Renal cortex interstitium (tissue), 15 donors: ENCODE measurements at places on chromosomes 1 and 21. TPM values are rescaled to one million over a fixed set of nuclear protein-coding genes. Genes with fewer than 3 reads are reported as not detected.

Gene PLEKHA6
- 56.4 TPM for polyA plus RNA-seq

Gene SPRR2G
- polyA plus RNA-seq, result not detected

Gene KRTAP19-1
- not detected for polyA plus RNA-seq

DNA sequence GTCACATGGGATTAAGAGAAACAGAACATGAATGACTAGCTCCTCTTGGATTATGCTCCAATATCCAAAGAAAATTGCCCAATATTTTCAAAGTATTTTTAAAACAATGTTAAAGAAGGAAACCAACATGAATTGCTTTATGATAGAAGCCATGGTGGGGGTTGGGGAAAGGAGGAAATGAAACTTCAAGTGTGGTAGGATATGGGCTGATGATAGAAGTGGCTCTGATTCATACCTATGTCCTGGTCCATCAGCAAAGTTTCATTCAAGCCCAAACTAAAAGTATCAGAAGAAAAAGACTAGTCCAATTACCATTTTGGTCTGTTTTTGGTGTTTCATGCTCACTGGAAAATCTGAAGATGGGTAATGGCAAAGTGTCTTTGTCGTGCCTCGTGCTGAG lies 104.2 kb upstream of the PROX1 start:
- DNase-seq, result no peak

Gene ANKRD35
- polyA plus RNA-seq, result 2.4 TPM

GRCh38 chr1:26028490-26028980 lies 7.0 kb downstream of the EXTL1 start:
- DNase-seq, result no peak

- DNase-seq, result no peak
Measured at GRCh38 chr1:85201340-85202091, 700 bp upstream of the SYDE2 start.

DNA sequence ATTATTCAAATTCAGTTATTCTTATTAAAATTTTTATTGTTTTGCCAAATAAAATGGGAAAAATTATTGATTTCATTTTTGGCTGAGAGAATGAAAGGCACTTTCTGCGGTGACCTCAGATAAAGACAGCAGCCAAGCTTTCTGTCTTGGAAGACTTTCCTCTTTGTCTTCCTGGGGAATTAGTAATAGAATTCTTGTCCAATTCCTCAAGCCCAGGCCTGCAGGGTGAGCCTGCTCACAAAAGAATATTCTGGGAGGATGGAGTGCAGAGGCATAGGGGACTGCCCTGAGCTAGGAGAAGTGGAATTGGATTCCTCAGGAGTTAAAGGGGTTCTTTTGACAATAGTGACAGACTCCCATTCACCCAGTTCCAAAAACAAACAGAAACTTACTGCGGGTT lies 614.5 kb upstream of the ADGRL2 start:
- no peak for DNase-seq

DNA sequence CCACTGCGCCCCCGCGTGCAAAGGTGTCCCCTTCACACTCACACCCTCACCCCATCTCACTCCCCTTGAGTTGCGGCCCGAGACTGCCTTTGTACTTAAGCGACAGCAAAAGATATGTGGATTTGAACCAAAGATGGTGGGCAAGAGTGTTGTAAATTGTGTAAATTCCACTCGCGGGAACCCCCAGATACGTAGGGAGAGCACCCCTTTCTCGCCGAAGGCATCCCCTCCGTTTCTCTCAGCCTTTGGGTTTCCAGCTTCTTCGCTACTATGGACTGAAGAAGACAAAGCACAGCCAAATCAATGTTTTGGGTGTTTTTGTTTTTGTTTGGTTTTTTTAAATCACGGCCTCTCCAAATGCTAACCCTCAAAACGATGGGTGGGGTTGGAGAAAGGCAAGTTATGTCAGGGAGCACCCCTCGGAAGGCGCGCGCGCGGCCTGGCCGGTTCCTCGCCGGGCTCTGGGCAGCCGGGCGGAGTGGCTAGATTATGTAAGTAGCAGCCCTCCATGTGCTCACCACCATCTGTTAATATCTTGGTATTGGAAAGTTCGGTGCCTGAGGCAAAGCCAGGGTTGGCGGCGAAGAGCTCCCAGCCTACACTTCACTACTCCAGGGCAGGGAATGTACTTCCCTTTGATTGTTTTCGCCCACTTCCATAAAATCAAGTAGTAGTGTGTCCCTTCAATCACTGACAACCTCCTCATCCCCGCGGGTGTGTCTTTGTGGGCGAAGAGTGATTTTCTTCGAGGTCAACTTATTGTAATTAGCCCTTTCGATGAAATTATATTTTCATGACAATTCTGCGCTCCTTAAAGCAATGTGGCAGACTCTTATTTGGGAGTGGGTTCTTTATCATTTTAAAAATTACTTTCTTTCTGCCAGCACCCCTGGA lies 4.0 kb upstream of the PROX1 start:
- DNase-seq, result no peak

Gene NBPF11
- polyA plus RNA-seq, result 27.9 TPM

DNA sequence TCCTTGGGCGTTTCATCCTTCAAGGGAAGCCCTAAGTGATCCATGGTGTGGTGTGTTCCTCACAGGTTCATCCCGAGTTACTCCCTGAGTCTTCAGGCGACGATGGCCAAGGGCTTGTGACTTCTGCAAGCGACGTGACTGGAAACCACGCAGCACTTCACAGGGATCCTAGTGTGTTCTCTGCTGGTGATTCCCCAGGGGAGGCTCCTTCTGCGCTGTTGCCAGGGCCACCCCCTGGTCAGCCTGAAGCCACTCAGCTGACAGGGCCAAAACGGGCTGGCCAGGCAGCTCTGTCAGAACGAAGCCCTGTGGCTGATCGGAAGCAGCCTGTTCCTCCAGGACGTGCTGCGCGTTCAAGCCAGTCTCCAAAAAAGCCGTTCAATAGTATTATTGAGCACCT lies 71.5 kb downstream of the VPS26C start:
- DNase-seq, result no peak

- peak; percentile 83 for DNase-seq
Measured at GRCh38 chr1:81800695-81801650, at the start of gene ADGRL2. ADGRL2 (plus strand) TSS chr1:81800934; CDS start chr1:81836985, 36,051 bp downstream.

DNA sequence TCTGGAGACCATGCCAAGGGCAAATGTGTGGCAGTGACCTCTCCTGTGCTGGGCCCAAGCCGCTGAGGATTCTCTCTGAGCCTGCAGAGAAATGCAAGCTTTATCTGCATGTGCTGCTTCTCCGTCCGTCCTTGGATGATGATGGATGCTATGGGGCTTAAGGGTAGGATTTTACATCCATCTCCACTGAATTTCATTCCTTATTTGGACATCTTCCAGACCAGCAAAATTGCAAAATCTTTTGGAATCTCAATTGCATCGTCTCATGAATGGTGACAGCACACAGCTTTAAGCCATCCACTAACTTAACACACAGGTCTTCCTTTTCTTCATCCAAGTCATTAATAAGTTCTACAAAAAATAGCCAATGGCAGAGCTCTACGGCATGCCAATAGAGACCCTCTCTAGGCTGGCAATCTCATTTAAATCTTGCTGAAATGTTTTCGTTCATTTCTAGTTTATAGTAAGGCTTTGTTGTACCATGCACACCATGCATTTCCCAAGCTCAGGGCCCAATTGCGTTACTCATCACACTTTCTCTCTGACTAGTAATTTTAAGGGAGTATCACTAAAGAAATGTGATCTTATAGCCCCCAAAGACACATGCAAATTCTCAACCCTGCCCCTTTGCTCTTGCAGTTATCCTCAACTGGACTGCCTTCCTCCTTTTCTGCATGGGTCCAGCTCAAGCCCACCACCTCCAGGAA lies 11.1 kb downstream of the BATF3 start:
- DNase-seq, result no peak

DNA sequence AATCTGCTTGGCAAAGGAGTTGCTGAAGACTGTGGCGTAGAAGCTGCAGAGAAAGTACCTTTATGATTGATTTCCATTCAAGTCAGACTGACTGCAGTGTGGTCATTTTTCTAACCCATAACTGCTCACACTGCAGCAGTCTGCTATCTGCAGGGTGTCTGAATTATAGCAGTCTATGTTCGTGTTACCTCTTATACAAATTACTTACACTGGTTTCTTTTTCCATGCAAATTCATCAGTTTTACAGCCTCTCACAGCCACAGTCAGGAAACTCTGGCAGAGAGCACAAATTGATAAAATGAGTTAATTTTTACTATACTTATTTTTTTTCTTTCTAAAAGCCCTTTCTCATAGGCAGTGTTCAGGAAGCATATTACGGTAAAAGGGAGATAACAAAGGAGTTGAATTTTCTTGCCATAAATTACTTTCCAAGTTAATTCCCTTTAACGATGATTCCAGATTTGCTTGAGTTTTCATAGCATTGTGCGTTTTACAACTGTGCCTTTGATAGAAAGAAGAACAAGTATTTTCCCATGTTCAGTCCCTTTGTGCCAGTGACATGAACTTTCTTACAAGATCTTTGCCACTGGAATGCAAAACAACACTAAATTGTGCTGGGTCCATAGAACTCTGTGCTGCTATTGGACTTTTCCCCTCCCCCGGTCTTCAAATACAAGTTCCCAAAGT lies 261.5 kb downstream of the NFIA start:
- no peak for DNase-seq

Gene CCDC30
- 26.9 TPM for polyA plus RNA-seq

DNA sequence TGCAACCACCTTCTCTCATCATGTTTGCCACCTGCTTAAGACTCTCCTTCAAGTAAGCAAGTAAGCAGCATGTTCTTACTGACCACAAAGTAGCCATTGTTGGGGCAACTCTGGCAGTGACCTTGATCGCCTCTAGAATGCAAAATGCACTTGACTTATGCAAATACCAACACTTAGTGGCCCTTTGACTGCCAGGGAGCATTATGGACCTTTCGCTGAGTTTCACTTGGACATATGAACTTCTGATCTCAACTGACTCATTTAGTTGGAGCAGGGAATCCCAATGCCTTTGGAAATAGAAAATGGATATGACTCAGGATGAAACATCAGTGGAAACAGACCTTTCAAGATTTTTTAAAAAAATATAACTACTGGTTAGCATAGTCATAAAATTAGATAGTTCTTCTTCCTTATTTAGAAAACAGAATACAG lies 6.1 kb upstream of the PLA2G5 start:
- no peak for DNase-seq

- no peak for DNase-seq
Measured at GRCh38 chr1:70142075-70142474, 63.3 kb downstream of the LRRC40 start.

Gene MCOLN3
- polyA plus RNA-seq, result 8.7 TPM

GRCh38 chr1:51906306-51907078 lies 28.0 kb upstream of the NRDC start:
- no peak for DNase-seq

- DNase-seq, result no peak
Measured at GRCh38 chr1:17274186-17275170, 25.6 kb downstream of the PADI3 start.

DNA sequence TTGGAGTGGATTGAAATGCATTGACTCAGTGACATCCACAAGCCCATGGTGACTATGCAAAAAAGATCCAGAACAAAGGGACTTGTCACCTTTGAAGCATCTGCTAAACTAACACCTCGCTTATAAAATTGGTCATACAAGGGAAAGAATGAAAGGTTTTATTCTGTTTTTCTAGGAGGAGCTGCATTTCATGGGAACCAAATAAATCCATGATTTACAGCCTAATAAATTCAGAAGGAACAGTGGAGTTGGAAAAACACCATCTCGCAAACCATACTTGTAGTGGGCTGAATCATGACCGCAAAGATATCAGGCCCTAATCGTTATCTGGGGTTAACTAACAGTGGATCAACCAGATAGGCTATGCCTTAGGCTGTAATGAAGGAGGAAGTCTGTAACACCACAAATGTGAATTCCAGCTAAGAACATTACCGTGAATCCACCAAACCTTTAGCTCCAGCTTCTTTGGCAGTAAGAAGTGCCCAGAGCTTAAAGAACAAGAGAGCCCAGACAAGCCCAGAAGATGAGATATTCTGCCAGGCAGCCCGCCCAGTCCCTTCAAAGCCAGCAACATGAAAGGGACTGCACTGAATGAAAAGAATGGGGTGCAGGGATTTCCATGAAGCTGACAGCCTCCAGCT lies 27.4 kb downstream of the RSPH1 start:
- no peak for DNase-seq

Gene SHISA4
- polyA plus RNA-seq, result 12.6 TPM

- DNase-seq, result no peak
Measured at GRCh38 chr1:162397039-162397448, 14.9 kb downstream of the SH2D1B start.

Gene INAVA
- polyA plus RNA-seq, result 34.8 TPM

Gene IGSF21
- 0.22 TPM for polyA plus RNA-seq

- no peak for DNase-seq
Measured at GRCh38 chr1:156423422-156424352, 54.7 kb downstream of the RHBG start.

GRCh38 chr1:233019778-233020325 lies 69.4 kb downstream of the NTPCR start:
- no peak for DNase-seq

GRCh38 chr1:93749894-93750301 lies 68.3 kb upstream of the BCAR3 start:
- no peak for DNase-seq
